ENCODE measurements at places on chromosomes 16 and 17.
A peak's percentile ranks its signal among the peaks of the same experiment; 100 is the strongest.

DNA sequence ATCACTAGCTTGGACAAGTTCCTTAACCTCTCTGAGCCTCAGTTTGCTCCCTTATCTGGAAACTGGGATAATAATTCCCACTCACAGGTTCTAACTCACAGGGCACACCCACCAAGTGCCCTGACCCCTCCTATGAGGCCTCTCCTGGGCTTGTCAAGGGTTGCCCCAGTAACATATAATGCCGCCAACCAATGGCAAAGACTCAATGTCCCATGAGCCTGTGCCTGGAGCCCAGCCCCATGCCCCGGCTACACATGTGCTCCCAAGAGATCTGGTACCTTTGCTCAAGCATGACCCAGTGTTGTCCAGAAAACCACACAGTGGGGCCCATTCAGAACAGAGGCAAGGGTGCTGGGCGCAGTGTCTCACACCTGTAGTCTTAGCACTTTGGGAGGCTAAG, 8.5 kb upstream of the FBXL19 start:
- no peak for DNase-seq

DNA sequence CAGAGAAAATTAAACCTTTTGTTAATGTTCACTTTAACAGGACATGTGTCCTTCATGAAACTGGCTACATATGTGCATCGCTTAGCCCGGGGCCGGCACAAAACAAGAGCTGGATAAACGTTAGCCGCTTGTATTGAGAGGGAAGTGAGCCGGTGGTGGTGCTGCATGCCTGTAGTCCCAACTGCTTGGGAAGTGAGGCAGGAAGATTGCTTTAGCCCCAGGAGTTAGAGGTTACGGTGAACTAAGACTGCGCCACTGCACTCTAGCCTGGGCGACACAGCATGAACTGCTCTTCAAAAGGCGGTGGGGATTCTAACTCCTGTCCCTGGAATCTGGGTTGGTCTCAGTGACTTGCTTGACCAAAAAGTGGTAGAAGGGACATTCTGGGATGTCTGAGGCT, 15.0 kb upstream of the SPHK1 start:
- DNase-seq = no peak

- DNase-seq = no peak
Measured at GRCh38 chr17:13510062-13510461, 91.7 kb downstream of the HS3ST3A1 start.

DNA sequence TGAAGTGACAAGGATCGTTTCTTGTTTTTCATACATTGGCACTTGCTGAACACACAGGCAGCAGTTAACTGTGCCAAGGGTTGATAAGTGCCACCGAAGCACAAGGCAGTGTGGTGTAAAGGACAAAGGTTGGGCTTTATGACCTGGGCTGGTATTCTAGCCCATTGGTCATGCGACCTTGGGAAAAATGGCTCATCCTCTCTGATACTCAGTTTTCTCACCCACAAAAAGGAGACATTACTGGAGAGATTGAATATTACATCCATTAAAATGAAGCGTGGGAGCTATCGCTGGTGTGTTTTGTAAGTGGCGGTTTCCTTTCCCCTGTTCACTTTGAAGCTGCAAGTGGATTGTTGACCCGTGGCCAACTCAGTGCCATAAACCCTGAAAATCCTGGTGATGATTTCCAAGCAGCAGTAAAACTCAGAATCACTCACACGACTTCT, 216.9 kb downstream of the HAPSTR1 start:
- no peak for DNase-seq

DNA sequence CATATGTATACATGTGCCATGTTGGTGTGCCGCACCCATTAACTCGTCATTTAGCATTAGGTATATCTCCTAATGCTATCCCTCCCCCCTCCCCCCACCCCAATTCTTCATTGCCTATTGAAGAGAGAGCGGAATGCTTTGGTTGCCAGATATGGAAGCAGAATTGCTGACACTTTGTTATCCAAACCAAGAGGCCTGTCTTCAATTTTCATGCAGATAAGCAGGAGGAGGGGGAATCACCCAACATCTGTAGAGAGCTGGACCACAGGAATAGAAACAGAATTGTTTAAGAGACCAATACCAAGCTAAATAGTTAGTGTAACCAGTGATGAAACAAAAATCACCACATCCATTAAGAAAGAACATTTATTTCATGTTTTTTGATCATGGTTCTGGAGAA, 7.1 kb downstream of the ASPA start:
- no peak for DNase-seq

- peak; percentile 74 for DNase-seq
Measured at GRCh38 chr16:89720813-89721545, at the start of the genes VPS9D1 and ZNF276. Gene VPS9D1, minus strand, starts transcription at chr16:89720898. Its CDS starts 37 bp downstream, at chr16:89720861. Gene ZNF276, plus strand, starts transcription at chr16:89721537. Its CDS starts 104 bp downstream, at chr16:89721641.

DNA sequence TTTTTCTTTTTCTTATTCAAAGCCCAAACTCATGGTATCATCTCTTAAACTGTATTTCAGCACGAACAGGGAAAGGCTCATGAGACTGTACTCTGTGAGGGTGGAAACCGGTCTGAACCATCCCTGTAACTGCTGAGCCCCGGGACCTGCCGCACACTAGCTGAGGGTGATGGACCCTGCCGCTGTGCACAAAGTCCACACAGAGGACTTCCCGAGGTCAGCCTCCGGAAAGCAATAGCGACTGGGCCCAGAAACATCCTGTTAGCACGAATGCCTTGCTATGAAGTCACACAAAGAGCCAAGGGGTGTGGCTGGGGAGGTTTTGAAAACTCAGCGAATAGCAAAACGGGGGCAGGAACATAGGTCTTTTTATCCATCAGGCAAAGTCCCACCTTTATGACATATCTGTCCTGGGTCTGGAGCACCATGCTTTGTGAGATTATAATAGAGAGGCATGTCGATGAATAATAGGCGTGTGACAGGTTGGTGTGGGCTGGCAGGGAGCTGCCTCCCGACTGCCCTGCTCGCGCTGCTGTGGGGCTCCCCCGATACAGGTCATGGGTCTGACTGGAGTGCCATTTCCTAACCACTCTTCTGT, 33.4 kb downstream of the CDK5R1 start:
- DNase-seq = no peak

DNA sequence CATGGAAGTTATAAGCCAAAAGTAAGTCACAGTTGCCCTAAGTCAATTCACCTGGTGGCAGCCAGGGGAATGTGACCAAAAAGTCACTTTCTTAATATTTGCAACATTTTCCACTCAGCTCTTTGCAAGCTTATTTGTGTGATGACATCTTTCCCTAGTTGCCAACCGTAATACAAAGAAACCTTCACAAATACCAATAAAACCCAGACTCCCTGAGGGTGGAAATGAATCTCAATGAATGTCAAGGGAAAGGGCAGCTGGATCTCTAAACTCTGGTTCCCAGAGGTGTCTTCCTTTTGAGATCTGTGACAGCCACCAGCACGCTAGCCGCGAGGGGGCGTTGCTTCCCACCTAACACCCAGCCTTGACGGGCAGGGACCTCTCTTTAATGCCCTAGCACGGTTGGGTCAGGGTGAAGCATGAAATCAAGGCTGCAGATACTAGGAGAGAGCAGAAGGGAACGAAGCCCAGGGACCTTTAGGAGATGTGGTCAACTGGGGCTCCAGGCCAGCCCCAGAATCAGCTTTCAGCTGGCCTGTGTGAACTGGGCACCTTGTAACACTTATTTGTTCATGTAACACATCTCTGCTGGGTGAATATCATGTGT, 82.2 kb downstream of the CMC2 start:
- no peak for DNase-seq

DNA sequence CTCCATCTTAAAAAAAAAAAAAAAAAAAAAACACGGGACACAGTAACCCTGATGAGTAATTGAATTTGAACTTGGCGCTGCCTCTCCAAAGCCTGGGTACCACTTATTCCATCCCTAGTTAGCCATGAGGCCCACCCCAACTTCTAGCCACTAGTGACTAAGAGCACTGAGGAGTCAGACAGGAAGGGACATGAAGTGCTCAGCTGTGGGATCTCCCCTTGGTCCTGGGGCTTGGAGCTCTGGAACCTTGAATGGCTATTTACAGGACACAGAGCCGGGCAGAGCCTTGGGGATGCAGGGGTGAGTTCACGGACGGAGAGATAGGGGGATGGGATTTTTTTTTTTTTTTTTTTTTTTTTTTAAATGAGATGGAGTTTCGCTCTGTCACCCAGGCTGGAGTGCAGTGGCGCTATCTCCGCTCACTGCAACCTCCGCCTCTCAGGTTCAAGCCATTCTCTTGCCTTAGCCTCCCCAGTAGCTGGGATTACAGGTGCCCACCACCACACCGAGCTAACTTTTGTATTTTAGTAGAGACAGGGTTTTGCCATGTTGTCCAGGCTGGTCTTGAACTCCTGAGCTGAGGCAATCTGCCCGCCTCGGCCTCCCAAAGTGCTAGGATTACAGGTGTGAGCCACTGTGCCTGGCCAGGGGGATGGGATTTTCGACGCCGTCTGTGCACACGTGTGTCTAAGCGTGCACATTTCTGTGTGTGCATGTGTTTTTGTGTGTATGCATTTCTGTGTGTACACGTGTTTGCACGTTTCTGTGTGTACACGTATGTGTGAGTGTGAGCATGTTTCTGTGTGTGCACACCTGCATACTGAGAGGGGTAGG, 20.4 kb upstream of the CIBAR2 start:
- no peak for DNase-seq

DNA sequence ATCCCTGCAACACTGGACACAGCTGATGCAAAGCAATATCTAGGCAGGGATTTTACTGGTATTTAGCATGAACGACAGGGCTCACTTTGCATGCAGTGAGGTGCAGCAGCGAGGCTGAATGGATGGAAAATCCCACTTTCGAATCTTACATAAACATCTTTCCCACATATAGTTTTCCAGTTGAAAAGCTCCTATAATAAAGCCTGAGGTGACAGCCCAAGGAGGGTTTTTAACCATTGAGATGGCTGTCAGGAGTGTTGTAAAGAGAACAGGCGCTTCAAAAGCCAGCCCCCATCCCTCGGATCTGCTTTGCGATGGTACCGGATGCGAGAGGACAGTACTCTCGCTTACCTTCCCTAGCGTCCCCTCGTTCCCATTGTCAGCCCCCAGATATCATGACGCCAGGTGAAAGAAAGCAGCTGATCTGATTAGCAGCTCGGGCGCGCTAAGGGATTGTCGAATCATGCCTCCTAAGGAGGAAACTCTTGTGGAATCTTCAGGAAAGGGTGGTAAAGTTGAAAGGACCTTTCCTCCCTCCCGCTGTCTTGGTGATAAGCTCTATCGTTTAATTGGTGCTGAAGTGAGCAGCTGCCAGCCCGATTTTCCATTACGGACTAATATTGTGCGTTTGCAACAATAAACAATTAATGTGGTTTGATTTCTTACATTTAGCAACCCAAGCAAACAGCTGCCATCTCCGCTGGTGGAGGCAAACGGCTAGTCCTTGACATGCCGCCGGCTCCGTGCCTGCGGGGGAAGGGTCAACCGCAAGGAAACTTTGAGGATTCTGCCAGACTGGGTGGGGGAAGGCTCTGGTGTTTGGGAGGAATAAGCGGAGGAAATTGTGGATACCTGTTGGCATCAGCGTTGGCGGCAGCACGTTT, 1.8 kb downstream of the CDH8 start:
- no peak for DNase-seq

DNA sequence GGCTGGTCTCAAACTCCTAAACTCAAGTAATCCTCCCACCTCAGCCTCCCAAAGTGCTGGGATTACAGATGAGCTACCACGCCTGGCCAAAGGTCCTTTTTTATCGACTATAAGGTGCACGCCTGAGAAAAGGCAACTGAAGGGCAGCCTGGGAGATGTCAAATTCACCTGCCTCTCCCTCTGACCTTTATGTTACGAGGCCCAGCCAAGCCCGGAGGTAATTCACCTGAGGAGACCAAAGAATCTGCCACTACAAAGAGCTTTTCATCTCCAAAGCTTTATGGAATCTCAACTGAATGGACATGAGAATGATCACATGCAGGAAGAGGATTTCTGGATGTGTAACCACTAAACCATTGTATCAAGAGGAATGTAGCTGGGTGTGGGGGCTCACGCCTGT, 37.2 kb downstream of the LYRM1 start:
- no peak for DNase-seq

DNA sequence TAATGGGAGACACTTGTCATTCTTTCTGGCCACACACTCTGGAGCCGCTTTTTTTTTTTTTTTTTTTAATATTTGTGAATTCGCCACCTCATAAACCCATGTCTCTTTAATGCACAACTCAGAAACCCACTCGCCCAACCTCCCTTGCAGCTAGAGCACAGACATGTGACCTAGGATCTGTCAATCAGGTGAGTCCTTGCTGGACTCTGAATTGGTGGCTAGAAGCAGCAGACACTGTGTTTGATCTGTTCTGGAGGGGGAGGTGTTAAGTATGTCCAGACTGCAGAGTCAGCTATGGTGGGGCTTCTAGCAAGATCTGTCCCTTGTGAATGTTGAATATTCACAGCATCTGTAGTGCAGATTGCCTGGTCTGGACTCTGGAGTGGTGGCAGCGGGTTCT, 112.1 kb downstream of the PRKCB start:
- DNase-seq = no peak

- no peak for DNase-seq
Measured at GRCh38 chr17:66836063-66837005, 1.4 kb downstream of the CACNG5 start.

- no peak for DNase-seq
Measured at GRCh38 chr17:10096596-10096995, 101.8 kb downstream of the GAS7 start.

- DNase-seq = no peak
Measured at GRCh38 chr16:55009581-55009980, 78.9 kb downstream of the IRX5 start.

GRCh38 chr16:64977206-64977920, 144.5 kb downstream of the CDH11 start:
- DNase-seq = no peak

DNA sequence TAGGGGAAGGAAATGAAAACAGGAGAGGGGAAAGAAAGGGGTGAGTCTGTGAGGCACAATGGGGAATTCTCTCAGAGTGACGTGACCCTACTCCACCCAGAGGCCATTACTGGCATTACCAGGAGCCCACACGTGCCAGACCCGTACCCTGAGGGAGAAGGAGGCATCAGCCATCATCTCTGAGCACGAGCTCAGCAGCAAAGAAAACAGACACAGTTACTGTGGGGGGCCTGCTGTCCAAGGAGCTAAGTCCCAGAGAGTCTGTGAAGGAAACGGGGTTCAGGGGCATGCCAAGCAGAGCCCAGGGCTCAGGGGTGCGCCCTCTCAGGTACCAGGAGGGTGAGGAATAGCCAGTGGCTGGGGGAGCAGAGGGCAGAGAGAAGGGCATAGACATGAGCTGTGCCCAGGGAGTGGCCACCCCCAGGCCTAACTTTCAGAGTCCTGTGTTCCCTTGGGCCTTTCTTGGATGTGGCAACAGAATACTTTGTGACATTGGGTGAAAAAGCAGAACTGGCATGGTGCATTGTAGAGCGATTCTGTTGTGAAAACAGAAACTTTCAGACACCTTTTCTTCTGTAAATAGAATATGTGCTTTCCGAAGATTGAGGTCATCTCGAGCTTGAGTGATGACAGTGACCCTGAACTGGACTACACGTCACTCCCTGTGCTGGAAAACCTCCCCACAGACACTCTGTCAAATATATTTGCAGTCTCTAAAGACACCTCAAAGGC, 11.3 kb downstream of the TAF1C start:
- DNase-seq = no peak

GRCh38 chr17:16991349-16992009, 19.6 kb upstream of the TNFRSF13B start:
- DNase-seq = peak; percentile 51

- no peak for DNase-seq
Measured at GRCh38 chr17:78127888-78128550, 536 bp downstream of the TMC6 start.
